Activated CD8-positive, alpha-beta memory T cell treated with anti-CD3 and anti-CD28 coated beads, Interleukin-2, amount 10 ng/mL, durations not matched to agents 7 days and 5 days (primary cell): ENCODE measurements at places on chromosomes 3 and 15.

GRCh38 chr15:63560741-63561448, 36.3 kb upstream of the FBXL22 start:
- no peak overlapping the region for H3K4me3 ChIP-seq
- DNase-seq: peak; percentile 58
- no peaks in the 10 kb centered on the region for H3K27me3 ChIP-seq

GRCh38 chr15:44034933-44035624, 160.0 kb downstream of the FRMD5 start:
- no peak overlapping the region for H3K4me3 ChIP-seq
- H3K36me3 ChIP-seq: no peaks in the 10 kb centered on the region
- no peaks in the 10 kb centered on the region for H3K4me1 ChIP-seq
- H3K27ac ChIP-seq: no peak overlapping the region
- H3K27me3 ChIP-seq: peaks cover 64% of the 10 kb centered on the region

DNA sequence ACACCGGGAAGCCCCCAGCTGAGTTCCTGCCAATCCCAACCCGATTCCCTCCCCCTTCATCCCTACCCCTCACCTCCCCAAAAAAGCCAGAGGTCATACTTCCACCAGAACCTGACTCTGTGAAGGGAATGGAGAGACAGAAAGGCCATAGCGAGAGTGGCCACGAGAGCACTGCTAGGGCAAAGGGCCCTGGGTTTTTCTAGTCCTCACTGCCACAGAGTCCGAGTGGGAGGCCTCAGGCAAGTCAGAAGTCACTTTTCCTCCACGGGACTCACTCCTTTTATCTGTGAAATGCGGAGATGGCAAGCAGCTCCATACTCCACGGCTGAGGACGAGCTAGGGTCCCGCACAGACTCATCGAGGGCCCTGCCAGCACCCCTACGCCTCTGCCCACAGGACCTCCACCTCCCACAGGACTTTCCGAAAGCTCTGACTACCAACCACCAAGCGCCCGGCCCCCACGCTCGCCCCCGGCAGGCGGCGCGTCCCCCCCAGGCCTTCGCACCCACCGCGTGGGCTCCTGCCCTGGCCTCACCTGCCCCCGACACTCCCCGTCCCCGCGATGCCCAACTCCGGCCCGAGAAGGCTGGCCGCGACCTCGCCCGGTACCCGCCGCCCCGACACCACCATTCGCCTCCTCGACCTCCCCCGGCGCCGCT, 792 bp downstream of the ATP13A3 start:
- peaks cover 30% of the 10 kb centered on the region for H3K36me3 ChIP-seq
- H3K27ac ChIP-seq: peak overlapping the region; percentile 92
- DNase-seq: peak; percentile 62
- H3K4me1 ChIP-seq: peaks cover 58% of the 10 kb centered on the region
- no peaks in the 10 kb centered on the region for H3K27me3 ChIP-seq

- no peaks in the 10 kb centered on the region for H3K27me3 ChIP-seq
- H3K27ac ChIP-seq: no peak overlapping the region
- DNase-seq: no peak
- no peaks in the 10 kb centered on the region for H3K36me3 ChIP-seq
Observed at GRCh38 chr3:189944285-189945145, 176.2 kb downstream of the P3H2 start.

GRCh38 chr3:129371041-129371826, 57.2 kb downstream of the EFCAB12 start:
- H3K27me3 ChIP-seq: no peaks in the 10 kb centered on the region
- H3K4me1 ChIP-seq: no peaks in the 10 kb centered on the region
- no peak overlapping the region for H3K27ac ChIP-seq
- H3K4me3 ChIP-seq: no peak overlapping the region
- no peak for DNase-seq
- H3K36me3 ChIP-seq: no peaks in the 10 kb centered on the region

- no peaks in the 10 kb centered on the region for H3K36me3 ChIP-seq
- no peaks in the 10 kb centered on the region for H3K4me1 ChIP-seq
- no peaks in the 10 kb centered on the region for H3K27me3 ChIP-seq
- no peak overlapping the region for H3K27ac ChIP-seq
Observed at GRCh38 chr3:63467392-63467791, 185.1 kb upstream of the SNTN start.

DNA sequence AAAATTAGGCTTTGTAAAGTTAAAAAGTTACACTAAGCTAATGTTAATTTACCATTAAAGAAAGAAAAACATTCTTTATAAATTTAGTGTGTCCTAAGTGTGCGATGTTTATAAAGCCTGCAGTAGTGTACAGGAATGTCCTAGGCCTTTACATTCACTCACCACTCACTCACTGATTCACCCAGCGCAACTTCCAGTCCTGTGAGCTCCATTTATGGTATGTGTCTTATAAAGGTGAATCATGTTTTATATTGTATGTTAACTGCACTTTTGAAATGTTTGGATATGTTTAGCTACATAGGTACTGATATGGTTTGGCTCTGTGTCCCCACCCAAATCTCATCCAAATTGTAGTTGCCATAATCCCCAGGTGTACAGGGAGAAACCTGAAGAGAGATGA, 549.7 kb upstream of the EPHA6 start:
- no peaks in the 10 kb centered on the region for H3K4me1 ChIP-seq
- H3K36me3 ChIP-seq: no peaks in the 10 kb centered on the region
- no peak for DNase-seq
- no peak overlapping the region for H3K4me3 ChIP-seq
- H3K27ac ChIP-seq: no peak overlapping the region

DNA sequence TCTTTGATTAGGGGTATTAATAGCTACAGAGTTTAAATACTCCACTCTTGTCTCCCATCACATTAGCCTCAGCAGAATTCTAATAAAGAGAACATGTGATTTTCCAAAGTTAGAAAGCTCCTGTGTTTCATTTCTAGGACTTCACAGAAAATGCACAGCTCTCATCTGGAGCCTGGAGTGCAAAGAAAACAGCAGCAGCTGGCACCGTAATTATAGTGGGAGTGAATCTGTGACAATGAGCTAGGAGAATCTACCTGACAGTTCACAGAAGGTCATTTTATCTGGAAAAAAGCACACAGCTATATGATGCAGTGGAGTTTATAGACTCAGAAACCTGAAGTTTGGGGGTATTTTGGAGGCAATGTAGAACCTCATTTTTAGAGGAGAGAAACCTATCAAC, 5.4 kb upstream of the TRIM59 start:
- peaks cover 4% of the 10 kb centered on the region for H3K36me3 ChIP-seq
- no peak overlapping the region for H3K4me3 ChIP-seq
- no peak for DNase-seq
- no peak overlapping the region for H3K27ac ChIP-seq

GRCh38 chr15:67543348-67543718, 830 bp downstream of the MAP2K5 start:
- DNase-seq: peak; percentile 41
- H3K4me3 ChIP-seq: peak overlapping the region; percentile 97
- peaks cover 5% of the 10 kb centered on the region for H3K36me3 ChIP-seq
- H3K27me3 ChIP-seq: peaks cover 6% of the 10 kb centered on the region

- H3K27ac ChIP-seq: no peak overlapping the region
- H3K4me1 ChIP-seq: no peaks in the 10 kb centered on the region
- no peaks in the 10 kb centered on the region for H3K36me3 ChIP-seq
- no peak overlapping the region for H3K4me3 ChIP-seq
Observed at GRCh38 chr15:29785136-29785535, 37.1 kb downstream of the TJP1 start.

DNA sequence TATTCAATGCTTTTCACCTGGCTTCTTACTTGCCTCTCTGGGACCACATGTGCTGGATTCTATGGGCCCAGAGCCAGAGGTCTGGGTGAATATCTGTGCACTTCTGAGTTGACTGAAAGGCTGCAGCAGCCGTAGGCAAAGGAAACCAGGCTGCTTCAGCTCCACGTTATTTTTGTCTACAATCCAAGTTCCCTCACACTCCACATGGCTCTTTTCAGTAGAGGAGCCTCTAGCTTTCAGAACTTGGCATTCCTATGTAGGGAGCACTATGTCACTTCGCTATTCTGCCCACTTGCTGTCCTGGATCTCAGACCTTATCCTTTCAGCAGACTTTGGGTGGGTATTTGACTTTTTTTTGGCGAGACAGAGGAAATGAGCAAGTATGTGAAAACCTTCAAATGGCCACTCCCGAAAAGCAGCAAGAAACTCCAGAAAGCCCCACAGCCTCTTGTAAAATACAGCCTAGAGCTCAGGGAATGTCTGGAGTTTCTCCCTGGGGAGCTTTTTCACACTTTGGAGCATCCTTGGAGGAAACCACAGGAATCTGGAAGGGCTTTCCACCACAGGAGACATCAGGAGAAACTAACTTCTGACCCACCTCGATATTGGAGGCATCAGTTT, 80.9 kb downstream of the DUT start:
- peaks cover 7% of the 10 kb centered on the region for H3K27me3 ChIP-seq
- no peak overlapping the region for H3K4me3 ChIP-seq
- H3K36me3 ChIP-seq: no peaks in the 10 kb centered on the region
- no peaks in the 10 kb centered on the region for H3K4me1 ChIP-seq
- no peak for DNase-seq

DNA sequence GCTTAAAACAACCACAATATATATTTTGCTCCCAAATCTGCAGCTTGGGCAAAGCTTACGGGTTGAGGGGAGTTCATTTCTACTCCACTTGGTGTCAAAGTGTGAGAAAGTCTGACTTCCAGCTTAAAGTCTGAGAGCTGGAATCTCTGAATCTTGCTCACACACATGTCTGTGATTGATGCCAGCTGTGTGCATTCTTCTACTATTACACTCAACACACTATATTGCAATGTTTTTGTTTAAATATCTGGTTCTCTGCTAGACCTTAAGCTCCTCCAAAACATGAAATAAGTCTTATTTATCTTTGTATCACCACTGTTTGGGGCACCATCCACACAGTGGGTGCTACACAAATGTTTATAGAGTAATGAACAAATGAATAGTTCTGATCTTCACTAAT, 36.7 kb upstream of the SECISBP2L start:
- no peak for DNase-seq
- peaks cover 2% of the 10 kb centered on the region for H3K4me1 ChIP-seq
- H3K27ac ChIP-seq: no peak overlapping the region

GRCh38 chr3:167330993-167331785, 48.9 kb downstream of the ZBBX start:
- no peak for DNase-seq
- H3K27ac ChIP-seq: no peak overlapping the region
- no peaks in the 10 kb centered on the region for H3K4me1 ChIP-seq

- H3K27ac ChIP-seq: peak overlapping the region; percentile 85
- H3K27me3 ChIP-seq: peaks cover 2% of the 10 kb centered on the region
- H3K4me3 ChIP-seq: peak overlapping the region; percentile 47
- H3K4me1 ChIP-seq: peaks cover 28% of the 10 kb centered on the region
- peak; percentile 76 for DNase-seq
Observed at GRCh38 chr15:56042982-56043980, 49.9 kb upstream of the NEDD4 start.

- peak; percentile 78 for DNase-seq
- no peak overlapping the region for H3K27ac ChIP-seq
- H3K4me1 ChIP-seq: no peaks in the 10 kb centered on the region
- H3K27me3 ChIP-seq: peaks cover 13% of the 10 kb centered on the region
Observed at GRCh38 chr15:72312605-72313447, 7.1 kb downstream of the CELF6 start.

GRCh38 chr3:67245545-67245944, 247.4 kb downstream of the KBTBD8 start:
- no peak overlapping the region for H3K27ac ChIP-seq
- H3K27me3 ChIP-seq: no peaks in the 10 kb centered on the region
- no peak for DNase-seq
- H3K4me3 ChIP-seq: no peak overlapping the region
- no peaks in the 10 kb centered on the region for H3K36me3 ChIP-seq

DNA sequence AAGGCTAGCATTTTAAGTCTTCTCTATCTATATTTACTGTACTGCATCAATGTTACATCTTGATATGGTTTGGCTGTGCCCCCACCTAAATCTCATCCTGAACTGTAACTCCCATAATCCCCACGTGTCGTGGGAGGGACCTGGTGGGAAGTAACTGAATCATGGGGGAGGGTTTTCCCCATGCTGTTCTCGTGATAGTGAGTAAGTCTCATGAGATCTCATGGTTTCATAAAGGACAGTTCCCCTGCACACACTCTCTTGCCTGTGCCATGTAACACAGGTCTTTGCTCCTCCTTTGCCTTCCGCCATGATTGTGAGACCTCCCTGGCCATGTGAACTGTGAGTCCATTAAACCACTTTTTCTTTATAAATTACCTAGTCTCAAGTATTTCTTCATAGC, 161.5 kb downstream of the TBC1D5 start:
- peaks cover 11% of the 10 kb centered on the region for H3K4me1 ChIP-seq
- no peak overlapping the region for H3K4me3 ChIP-seq
- no peaks in the 10 kb centered on the region for H3K27me3 ChIP-seq
- no peak overlapping the region for H3K27ac ChIP-seq

GRCh38 chr15:84734794-84735479, 13.5 kb upstream of the ZNF592 start:
- peaks cover 3% of the 10 kb centered on the region for H3K36me3 ChIP-seq
- H3K4me3 ChIP-seq: peak overlapping the region; percentile 63
- peak; percentile 89 for DNase-seq
- peak overlapping the region; percentile 98 for H3K27ac ChIP-seq

- H3K4me1 ChIP-seq: peaks cover 4% of the 10 kb centered on the region
- H3K36me3 ChIP-seq: no peaks in the 10 kb centered on the region
- no peak overlapping the region for H3K27ac ChIP-seq
- no peak overlapping the region for H3K4me3 ChIP-seq
- peaks cover 6% of the 10 kb centered on the region for H3K27me3 ChIP-seq
Observed at GRCh38 chr15:92523176-92523575, 129.5 kb downstream of the ST8SIA2 start.

DNA sequence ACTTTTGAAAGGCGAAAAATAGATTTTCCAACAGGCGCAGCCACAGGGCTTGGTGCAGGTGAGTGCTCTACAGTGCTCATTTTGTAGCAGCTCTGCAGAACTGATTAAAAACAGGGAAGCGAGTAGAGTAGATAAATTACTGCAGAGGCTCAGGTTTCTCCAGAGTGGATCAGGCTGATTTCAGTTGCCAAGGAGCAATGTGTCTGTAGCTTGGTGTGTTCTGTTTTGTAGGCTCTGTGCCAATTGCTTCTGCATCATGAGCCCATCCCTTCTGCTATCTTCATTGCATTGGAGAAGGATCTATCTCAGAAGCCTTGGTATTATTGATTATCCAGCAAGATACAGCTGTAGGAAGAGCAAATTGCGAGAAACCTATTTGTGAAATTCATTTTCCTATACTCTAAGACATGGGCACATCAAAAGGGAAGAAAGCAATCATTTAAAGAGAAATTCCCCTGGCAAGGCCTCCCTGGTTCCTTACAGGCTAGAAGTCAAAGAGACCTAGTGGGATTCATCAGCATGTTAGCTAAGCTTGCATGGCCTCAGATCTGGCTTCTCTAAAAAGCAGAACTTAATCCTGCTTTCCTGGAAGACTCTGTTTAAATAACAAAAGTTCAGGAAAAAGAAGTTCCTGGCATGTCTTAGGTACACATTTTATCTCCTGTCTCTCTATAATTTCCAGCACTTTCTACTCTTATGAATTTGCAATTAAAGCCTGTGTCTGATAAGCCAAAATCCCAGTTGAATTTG, 432.4 kb upstream of the ATP10A start:
- no peak for DNase-seq
- peaks cover under 1% of the 10 kb centered on the region for H3K36me3 ChIP-seq
- no peak overlapping the region for H3K4me3 ChIP-seq

- H3K4me1 ChIP-seq: peaks cover 9% of the 10 kb centered on the region
- H3K4me3 ChIP-seq: no peak overlapping the region
- no peak for DNase-seq
- peaks cover 32% of the 10 kb centered on the region for H3K27me3 ChIP-seq
- no peak overlapping the region for H3K27ac ChIP-seq
Observed at GRCh38 chr3:171874251-171874681, 31.1 kb downstream of the TMEM212 start.
